ENCODE measurements at places on chromosomes 7 and 10.

- no peaks in the 10 kb centered on the region for H3K27me3 ChIP-seq
- no peak for DNase-seq
- H3K4me1 ChIP-seq: peaks cover 15% of the 10 kb centered on the region
- H3K27ac ChIP-seq: no peak overlapping the region
- no peak overlapping the region for H3K4me3 ChIP-seq
Observed at GRCh38 chr10:29926693-29927048, 132.7 kb downstream of the JCAD start.

DNA sequence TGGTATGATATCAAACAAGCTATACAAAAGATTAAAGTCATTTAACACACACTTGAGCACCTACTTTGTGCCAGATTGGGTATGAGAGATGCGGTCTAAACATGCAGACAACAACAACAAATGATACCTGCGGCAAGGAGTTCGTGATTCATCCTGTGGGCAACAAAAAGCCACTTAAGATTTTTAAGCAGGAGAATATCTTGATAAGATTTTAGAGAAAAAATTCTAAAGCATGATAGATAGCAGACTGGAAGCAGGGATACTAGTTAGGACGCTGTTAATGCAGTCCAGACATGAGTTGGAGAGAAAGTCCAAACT is 1.6 kb upstream of the KBTBD2 start:
- H3K4me1 ChIP-seq: peaks cover 39% of the 10 kb centered on the region
- no peak for DNase-seq
- peak overlapping the region; percentile 100 for H3K27ac ChIP-seq
- no peak overlapping the region for H3K4me3 ChIP-seq
- no peaks in the 10 kb centered on the region for H3K27me3 ChIP-seq

- no peak overlapping the region for H3K27ac ChIP-seq
- H3K36me3 ChIP-seq: no peaks in the 10 kb centered on the region
- H3K4me3 ChIP-seq: no peak overlapping the region
- H3K27me3 ChIP-seq: no peaks in the 10 kb centered on the region
Observed at GRCh38 chr10:126124668-126125349, 228.4 kb downstream of the FANK1 start.

- peak overlapping the region; percentile 30 for H3K4me3 ChIP-seq
- no peaks in the 10 kb centered on the region for H3K27me3 ChIP-seq
- peaks cover 11% of the 10 kb centered on the region for H3K4me1 ChIP-seq
Observed at GRCh38 chr10:105837951-105838350, 1196.9 kb downstream of the SORCS3 start.

DNA sequence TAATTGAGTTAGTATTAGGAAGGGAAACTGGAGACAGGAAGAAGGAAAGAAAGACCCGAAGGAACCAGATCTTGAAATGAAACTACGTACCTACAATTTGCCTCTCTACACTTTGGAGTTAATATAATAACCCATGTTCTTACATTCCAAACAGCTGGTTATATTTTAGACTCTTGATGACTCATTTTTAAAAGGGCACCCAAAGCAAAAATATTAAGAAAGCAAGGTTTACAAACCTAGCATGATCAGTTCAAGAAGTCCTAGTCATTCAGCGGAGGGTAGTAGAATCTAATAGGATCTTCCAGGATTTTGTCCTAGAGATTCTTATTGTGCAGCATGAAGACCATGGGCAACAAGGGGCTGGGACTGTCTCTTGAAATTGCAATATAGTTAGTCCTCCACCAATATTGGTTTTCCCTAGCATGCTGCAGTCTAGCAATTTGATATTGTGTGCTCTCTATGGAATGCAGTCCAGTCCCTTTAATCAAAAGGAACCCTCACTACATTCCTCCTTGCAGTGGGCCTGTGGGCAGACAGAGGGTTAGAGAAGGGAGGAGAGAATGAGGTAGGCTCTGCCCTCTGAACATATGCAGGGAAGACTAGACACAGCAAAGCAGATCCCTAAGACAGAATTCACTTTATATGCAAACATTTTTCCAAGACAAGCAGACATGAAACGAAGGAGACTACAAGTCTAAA is 230.3 kb downstream of the INHBA start:
- H3K4me1 ChIP-seq: no peaks in the 10 kb centered on the region
- DNase-seq: no peak
- no peak overlapping the region for H3K4me3 ChIP-seq
- no peaks in the 10 kb centered on the region for H3K36me3 ChIP-seq

- no peak for DNase-seq
- no peak overlapping the region for H3K27ac ChIP-seq
- no peak overlapping the region for H3K4me3 ChIP-seq
- no peaks in the 10 kb centered on the region for H3K4me1 ChIP-seq
- no peaks in the 10 kb centered on the region for H3K27me3 ChIP-seq
Observed at GRCh38 chr10:126617733-126618132, 52.8 kb downstream of the C10orf90 start.

- no peaks in the 10 kb centered on the region for H3K36me3 ChIP-seq
- no peak for DNase-seq
- H3K27me3 ChIP-seq: peaks cover 21% of the 10 kb centered on the region
- no peak overlapping the region for H3K27ac ChIP-seq
- H3K4me3 ChIP-seq: no peak overlapping the region
- H3K4me1 ChIP-seq: no peaks in the 10 kb centered on the region
Observed at GRCh38 chr10:100101192-100102076, 19.8 kb upstream of the CPN1 start.

GRCh38 chr10:79378647-79379511 is 31.6 kb downstream of the PPIF start:
- peaks cover 40% of the 10 kb centered on the region for H3K4me1 ChIP-seq
- H3K4me3 ChIP-seq: no peak overlapping the region
- H3K27ac ChIP-seq: peak overlapping the region; percentile 83
- H3K36me3 ChIP-seq: no peaks in the 10 kb centered on the region
- DNase-seq: no peak

- H3K4me3 ChIP-seq: no peak overlapping the region
- H3K27me3 ChIP-seq: no peaks in the 10 kb centered on the region
- H3K27ac ChIP-seq: peak overlapping the region; percentile 65
- H3K36me3 ChIP-seq: no peaks in the 10 kb centered on the region
- DNase-seq: no peak
Observed at GRCh38 chr10:95422233-95422632, 131.4 kb upstream of the PDLIM1 start.

GRCh38 chr7:27105301-27106031 is 3.0 kb upstream of the HOXA2 start:
- no peaks in the 10 kb centered on the region for H3K36me3 ChIP-seq
- H3K4me3 ChIP-seq: no peak overlapping the region
- peak overlapping the region; percentile 99 for H3K27ac ChIP-seq

DNA sequence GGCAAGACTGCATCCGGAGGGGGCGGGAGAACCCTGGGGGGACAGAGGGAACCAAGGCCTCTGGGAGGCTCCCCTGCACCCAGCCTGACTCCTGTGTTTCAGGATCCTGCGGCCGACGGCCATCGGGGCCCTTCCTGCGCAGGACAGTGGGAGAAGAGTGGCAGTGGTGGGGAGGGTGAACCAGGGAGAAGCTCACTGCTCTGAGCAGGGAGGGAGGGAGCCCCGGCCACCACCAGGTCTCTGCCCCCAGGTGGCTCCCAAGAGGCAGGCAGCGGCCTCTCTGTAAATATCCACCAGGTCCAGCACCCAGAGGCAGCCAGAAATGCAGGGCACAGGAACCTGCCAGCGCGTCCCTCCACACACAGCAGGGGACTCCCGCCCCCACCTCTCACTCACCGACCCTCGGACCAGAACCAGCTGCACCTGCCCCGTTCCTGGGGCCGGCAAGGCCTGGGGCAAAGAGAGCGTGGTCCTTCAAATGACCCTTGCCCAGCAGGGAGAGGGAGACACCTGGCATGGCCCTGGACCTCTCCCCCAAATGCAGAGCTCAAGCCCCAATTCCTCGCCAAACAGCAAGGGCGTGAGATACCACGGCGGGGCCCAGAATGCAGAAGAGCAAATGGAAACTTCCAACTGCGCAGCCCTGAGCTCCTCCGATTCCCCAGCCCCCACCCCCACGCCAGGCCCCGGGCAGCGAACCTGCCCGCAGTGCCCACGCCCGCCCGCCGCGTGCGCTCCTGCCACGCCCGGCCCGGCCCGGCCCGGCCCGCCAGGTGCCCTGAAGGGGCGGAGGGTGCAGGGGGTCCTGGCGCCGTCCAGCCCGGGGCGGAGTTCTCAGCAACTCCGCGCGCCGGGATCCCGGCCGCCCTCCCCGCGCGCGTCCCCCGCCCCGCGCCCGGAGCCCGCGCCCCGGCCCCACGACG is 805 bp downstream of the RASGEF1A start:
- H3K36me3 ChIP-seq: no peaks in the 10 kb centered on the region
- peak overlapping the region; percentile 43 for H3K4me3 ChIP-seq
- DNase-seq: no peak
- no peak overlapping the region for H3K27ac ChIP-seq
- peaks cover 15% of the 10 kb centered on the region for H3K4me1 ChIP-seq

GRCh38 chr10:30846710-30847109 is 185.0 kb downstream of the ZNF438 start:
- no peak for DNase-seq
- no peak overlapping the region for H3K4me3 ChIP-seq
- no peak overlapping the region for H3K27ac ChIP-seq
- no peaks in the 10 kb centered on the region for H3K36me3 ChIP-seq

- DNase-seq: no peak
- H3K4me1 ChIP-seq: no peaks in the 10 kb centered on the region
- H3K27ac ChIP-seq: no peak overlapping the region
- H3K4me3 ChIP-seq: peak overlapping the region; percentile 5
Observed at GRCh38 chr10:60367024-60367423, 22.7 kb downstream of the ANK3 start.

- peaks cover 15% of the 10 kb centered on the region for H3K4me1 ChIP-seq
- no peak overlapping the region for H3K27ac ChIP-seq
- no peak for DNase-seq
- H3K27me3 ChIP-seq: peaks cover 5% of the 10 kb centered on the region
- H3K4me3 ChIP-seq: no peak overlapping the region
Observed at GRCh38 chr7:154916381-154916780, 86.5 kb downstream of the PAXIP1 start.

DNA sequence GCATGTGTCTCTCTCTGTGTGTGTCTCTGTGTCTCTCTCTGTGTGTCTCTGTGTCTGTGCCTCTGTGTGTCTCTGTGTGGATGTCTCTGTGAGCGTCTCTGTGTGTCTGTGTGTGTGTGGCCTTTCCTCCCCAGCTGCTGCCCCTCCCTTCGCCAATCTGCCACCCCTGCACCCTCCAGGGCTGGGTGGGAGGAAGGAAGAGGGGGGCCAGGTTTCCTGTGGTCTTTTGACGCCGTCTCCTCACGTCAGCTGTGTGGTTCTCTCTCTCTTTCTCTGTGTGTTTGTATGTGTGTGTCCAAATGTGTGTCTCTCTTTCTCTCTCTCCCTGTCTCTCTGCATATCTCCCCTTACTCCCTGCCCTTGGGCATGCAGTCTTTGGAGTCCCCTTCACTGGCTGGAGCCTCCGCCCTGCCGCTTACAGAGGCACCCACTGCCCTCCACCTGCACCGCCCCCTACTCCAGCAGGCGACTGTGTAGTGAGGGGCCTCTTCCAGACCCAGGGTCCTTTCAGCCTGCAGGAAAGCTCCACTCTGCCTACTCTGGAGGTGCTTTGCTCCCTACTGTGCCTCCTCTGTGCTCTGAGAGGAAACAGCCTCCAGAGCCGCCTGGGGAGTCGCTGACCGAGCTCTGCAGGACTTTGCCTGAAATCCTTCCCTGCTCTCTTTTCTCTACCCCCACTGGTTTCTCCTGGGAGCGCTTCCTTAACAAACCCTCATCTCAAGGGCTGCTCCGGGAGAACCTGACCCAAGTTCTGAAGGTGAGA is 44.2 kb upstream of the C10orf71 start:
- no peaks in the 10 kb centered on the region for H3K36me3 ChIP-seq
- H3K4me3 ChIP-seq: no peak overlapping the region
- DNase-seq: no peak
- H3K27me3 ChIP-seq: no peaks in the 10 kb centered on the region
- peaks cover 7% of the 10 kb centered on the region for H3K4me1 ChIP-seq

- H3K27ac ChIP-seq: no peak overlapping the region
- no peaks in the 10 kb centered on the region for H3K36me3 ChIP-seq
- no peaks in the 10 kb centered on the region for H3K27me3 ChIP-seq
- H3K4me1 ChIP-seq: peaks cover 9% of the 10 kb centered on the region
Observed at GRCh38 chr10:23371073-23371472, 26.5 kb upstream of the C10orf67 start.

DNA sequence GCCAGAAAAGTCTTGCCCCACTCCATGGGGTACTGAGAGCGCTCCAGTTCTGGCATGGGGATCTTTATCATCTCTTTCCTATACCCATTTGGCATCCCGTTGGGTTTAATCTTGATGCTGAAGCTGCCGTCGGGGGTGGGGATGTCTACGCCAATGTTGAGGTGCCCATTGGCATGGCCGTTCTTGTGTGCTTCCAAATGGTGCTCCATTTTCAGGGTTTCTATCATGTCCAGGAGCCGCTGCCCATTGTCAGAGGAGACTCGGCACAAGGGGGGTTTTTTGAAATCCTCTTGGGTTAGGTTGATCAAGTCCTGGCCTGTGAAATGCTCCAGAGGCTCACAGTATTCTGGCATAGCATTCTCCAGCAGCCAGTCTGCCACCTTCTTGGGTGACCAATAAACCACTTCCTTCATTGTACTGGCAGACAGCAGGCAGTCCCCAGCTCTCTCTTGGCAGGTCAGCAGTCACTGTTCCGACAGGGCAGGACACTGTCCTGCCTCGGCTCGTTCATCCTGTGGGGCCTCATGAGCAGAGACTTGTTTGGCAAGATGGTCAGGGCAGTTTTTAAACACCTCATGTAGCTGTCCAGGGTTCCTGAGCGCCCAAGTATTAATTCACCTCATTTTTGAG is 92.5 kb upstream of the ASAH2 start:
- H3K4me1 ChIP-seq: peaks cover 11% of the 10 kb centered on the region
- H3K36me3 ChIP-seq: peaks cover 8% of the 10 kb centered on the region
- no peak overlapping the region for H3K27ac ChIP-seq
- H3K27me3 ChIP-seq: no peaks in the 10 kb centered on the region

- DNase-seq: no peak
- H3K36me3 ChIP-seq: no peaks in the 10 kb centered on the region
- H3K4me3 ChIP-seq: no peak overlapping the region
- H3K4me1 ChIP-seq: peaks cover 9% of the 10 kb centered on the region
Observed at GRCh38 chr10:131433568-131433967, 122.0 kb upstream of the TCERG1L start.

DNA sequence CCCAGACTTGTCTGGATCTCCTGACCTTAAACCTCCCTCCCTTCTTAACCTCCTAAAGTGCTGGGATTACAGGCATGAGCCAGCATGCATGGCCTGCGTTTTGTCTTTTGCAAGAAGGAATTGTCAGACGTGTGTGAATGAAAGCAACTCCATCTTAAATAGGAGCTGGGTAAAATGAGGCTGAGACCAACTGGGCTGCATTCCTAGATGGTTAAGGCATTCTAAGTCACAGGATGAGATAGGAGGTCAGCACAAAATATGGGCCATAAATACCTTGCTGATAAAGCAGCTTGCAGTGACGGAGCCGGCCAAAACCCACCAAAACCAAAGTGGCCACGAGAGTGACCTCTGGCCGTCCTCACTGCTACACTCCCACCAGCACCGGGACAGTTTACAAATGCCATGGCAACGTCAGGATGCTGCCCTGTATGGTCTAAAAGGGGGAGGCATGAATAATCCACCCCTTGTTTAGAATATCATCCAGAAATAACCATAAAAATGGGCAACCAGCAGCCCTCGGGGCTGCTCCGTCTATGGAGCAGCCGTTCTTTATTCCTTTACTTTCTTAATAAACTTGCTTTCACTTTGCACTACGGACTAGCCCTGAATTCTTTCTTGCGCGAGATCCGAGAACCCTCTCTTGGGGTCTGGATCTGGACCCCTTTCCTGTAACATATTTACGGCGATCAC is 41.2 kb upstream of the SDK1 start:
- peak overlapping the region; percentile 11 for H3K27ac ChIP-seq
- H3K27me3 ChIP-seq: no peaks in the 10 kb centered on the region
- H3K4me1 ChIP-seq: no peaks in the 10 kb centered on the region

GRCh38 chr10:1205450-1206030 is 149.4 kb downstream of the WDR37 start:
- H3K4me1 ChIP-seq: no peaks in the 10 kb centered on the region
- H3K27me3 ChIP-seq: no peaks in the 10 kb centered on the region
- H3K27ac ChIP-seq: no peak overlapping the region
- H3K4me3 ChIP-seq: no peak overlapping the region
- DNase-seq: no peak

Measured in esophagus squamous epithelium (tissue), 5 donors.